ENCODE measurements at places on chromosomes 3 and 15. TPM values are rescaled to one million over a fixed set of nuclear protein-coding genes. Genes with fewer than 3 reads are reported as not detected.

DNA sequence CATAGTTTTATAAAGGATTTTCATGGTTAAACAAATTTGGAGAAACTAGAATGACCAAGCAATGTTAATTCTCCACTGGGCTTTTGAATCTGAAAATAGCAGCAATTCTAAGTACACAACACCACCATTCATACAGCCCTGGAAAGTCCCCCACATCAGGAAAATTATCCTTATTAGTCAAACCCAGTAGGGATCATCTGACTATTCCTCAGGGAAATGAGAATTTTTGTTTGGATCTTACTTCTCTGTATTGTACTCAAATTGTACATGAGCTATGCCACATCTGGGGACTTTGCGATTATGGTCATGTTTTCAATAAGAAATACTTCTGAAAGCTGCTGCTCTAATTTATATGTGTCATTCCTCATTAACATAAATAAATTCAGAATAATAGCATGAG is 46.0 kb downstream of the RARB start:
- DNase-seq, result no peak

DNA sequence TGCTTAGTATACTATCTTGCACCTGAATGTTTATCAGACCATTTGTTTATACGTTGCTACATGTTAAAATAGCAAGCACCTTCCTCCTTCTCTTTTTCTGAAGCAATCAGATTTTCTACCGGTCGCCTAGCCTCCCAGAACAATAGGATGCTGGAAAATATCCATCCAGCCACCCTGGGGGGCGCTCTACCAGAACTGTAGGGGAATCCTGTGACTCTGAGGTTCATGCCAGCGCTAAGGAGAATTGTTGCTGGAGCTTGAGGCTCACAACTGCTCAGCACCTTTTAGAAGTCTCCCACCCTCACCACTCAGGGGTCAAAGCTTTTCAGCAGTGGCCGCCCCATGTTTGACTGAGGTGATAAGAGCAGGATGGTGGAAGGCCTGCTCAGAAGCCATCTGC is 27.5 kb downstream of the SQOR start:
- no peak for DNase-seq

Gene MYRIP
- 0.08 TPM for total RNA-seq

GRCh38 chr3:71618538-71618937 is 35.0 kb upstream of the FOXP1 start:
- DNase-seq, result no peak

DNA sequence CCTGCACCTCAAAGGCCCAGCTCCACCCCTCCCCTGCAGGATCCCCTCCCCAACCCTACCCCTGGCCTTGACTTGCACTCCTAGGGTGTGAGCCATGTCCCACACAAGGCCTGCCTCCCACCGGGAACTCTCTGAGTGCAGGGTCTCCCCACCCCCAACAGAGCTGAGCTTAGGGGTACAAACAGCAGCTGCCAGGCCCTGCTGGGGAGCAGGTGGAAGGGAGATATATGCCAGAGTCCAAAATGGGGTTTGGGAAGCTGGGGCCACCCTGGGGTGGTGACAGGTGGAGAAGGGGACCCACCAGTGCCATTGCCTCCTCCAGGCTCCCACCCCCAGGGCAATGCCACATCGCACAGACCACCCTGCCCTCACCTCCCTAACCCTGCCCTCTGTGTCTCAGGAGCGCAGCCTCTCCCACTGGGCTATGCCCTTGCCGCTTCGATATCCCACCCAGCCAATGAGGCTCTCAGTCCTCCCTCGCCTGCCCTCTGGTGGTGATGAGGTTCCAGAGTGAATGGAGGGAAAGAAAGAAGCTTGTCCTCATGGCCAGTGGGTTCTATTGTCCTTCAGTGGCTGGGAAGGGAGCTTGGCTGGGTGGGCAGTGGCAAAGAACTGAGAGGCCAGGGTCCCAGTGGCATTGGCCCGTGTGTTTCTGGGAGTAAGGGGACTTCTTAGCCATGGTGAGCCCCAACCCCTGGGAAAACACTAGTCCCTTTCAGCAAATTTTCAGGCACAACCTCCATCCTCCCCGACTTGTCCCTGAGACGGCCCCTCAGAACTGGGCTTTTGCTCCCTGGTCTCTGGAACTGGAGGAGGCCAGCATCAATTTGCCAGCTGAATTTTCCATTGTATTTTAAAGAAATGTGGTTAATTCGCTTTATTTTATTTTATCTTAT is 46.8 kb downstream of the CYP11A1 start:
- no peak for DNase-seq

- DNase-seq, result no peak
Observed at GRCh38 chr15:29140475-29141307, 128.9 kb downstream of the NSMCE3 start.

Gene XCR1
- 0.13 TPM for total RNA-seq

DNA sequence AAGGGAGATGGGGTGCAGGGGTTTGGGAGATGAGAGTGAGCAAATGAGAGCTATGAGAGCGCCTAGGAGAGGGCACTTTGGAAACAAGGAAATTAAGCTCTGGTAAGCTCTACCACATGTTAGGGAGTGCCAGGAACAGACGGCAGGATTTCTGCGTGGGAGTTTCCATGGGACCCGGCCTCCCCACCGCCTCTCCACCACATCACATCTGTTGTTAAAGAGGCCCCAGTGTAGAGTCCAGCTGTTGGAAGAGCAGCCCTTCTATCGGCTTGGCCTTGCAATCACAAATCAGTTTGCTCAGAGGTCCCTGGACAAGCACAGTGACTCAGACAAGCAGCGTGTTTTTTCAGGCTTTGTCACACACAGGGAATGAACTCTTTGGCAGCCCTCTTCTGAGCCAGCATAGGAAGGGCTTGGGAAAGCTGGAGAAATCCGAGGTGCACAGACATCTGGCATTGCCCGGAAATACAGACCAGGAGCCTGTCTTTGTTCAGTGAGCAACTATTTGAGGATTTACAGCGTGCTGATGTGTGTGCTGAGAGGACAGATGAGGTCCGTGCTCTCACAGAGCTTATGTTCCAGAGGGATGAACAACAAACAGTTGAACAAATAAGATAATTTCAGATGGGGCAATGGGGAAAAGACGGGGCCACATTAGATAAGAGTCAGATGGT is 370.6 kb upstream of the PROK2 start:
- no peak for DNase-seq

DNA sequence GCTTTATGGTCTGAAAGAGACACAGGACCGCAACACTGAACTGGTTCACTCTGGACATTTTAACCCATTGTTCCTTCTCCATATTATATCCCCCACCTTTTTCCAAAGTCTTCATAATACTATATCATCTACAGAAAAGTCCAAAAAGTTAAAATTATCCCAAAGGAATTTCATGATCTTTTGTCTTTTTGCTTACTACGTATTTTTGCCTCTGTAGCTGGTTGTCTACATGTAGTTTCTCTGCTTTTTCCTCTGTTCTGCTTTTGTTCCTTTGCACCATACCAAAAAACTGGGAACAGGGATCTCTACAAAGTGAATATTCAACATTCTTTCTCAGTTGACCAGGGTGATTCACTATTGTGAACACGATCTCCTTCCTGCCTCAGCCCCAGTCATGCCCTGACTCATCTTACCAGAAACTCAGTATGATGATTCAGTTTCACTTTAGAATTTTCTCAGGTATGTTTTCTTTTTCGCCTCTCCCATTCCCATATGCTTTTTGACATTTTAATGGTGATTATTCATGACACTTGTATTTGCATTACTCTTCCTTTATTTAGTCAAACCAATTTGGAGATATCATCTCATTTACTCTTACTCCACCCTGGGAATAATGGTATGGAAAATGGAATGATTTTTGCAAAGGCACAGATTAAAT is 14.5 kb downstream of the EMC4 start:
- DNase-seq, result no peak

Gene WDR93
- not detected for total RNA-seq

Gene SLC22A14
- not detected for total RNA-seq

Gene MEX3B
- 0.90 TPM for total RNA-seq

- DNase-seq, result no peak
Observed at GRCh38 chr3:123739754-123740153, 144.4 kb downstream of the MYLK start.
